ENCODE measurements at places on chromosomes 6 and 20. TPM values are rescaled to one million over a fixed set of nuclear protein-coding genes. Genes with fewer than 3 reads are reported as not detected.

GPRC6A gene
- total RNA-seq: not detected

RAMACL gene
- 2.6 TPM for total RNA-seq

KHDC1L gene
- total RNA-seq: not detected

LY6G6F gene
- not detected for total RNA-seq

PRSS16 gene
- 12.6 TPM for total RNA-seq

HDGFL1 gene
- not detected for total RNA-seq

NOTCH4 gene
- 0.28 TPM for total RNA-seq

TBX18 gene
- total RNA-seq: 4.1 TPM

SLC18B1 gene
- total RNA-seq: 14.8 TPM

TOMM34 gene
- 16.7 TPM for total RNA-seq

TBC1D20 gene
- 50.0 TPM for total RNA-seq

ID1 gene
- total RNA-seq: 435 TPM

MMP24 gene
- 0.07 TPM for total RNA-seq

TMC2 gene
- not detected for total RNA-seq

NFATC2 gene
- not detected for total RNA-seq

PHACTR3 gene
- 1.9 TPM for total RNA-seq

PDYN gene
- total RNA-seq: not detected

ME1 gene
- total RNA-seq: 97.7 TPM

DEFB126 gene
- not detected for total RNA-seq

RNF217 gene
- 52.5 TPM for total RNA-seq

CCN6 gene
- total RNA-seq: not detected

CD109 gene
- total RNA-seq: 152 TPM
